Fibroblast of skin of right quadriceps (primary cell): ENCODE measurements at places on chromosomes 5 and 9.

- peak; percentile 49 for DNase-seq
Observed at GRCh38 chr5:52987711-52988331, 1.3 kb upstream of the ITGA2 start.

- peak; percentile 64 for DNase-seq
Observed at GRCh38 chr5:123753937-123754891, 242.2 kb downstream of the CSNK1G3 start.

DNA sequence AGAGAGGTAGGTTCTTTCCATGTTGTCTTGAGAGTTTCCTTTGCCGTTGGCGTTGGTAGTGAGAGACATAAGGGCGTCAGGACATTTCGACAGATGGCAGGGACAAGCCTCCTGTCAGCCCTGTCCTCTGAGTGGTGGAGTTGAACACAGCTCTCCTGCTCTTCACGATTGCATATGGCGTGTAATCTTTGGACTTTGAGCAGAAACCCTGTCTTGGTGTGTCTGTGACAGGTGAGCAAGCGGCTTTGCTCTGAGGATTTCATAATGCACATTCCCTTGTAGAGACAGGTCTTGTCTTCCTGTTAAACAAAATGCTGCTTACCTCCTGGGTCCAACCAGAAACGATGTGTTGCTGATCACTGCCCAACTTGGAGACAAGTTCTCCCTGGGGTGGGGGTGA lies 146.5 kb downstream of the NXNL2 start:
- DNase-seq: no peak

DNA sequence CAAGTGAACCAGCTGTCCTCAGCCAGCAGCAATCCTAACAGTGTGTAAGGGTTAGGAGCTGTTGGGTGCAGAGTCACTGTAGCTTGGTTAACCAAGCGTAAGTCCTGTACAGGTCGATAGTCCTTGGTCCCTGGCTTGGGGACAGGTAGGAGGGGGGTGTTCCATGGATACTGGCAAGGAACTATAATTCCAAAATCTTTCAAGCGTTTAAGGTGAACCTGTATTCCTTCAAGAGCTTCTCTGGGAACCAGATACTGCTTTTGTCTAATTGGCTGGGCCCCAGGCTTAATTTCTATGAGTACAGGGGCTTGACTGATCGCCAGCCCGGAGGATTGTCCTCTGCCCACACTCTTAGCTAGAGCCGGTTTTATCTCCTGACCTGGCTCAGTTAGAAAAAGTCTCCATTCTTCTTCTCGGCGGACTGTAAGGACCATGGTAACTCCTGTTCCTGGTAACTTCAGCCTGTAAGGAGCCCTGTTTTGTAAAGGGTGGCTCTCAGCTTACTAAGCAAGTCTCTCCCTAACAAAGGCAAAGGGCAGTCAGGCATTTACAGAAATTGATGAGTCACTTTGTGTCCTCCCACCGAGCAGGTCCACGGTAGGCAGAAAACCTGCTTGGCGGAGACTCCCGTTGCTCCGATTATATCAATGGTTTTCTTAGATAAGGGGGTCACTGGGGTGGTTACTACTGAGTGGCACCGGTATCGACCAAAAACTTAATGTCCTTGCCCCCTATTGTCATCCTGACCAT lies 6.0 kb upstream of the ZNF354C start:
- no peak for DNase-seq

DNA sequence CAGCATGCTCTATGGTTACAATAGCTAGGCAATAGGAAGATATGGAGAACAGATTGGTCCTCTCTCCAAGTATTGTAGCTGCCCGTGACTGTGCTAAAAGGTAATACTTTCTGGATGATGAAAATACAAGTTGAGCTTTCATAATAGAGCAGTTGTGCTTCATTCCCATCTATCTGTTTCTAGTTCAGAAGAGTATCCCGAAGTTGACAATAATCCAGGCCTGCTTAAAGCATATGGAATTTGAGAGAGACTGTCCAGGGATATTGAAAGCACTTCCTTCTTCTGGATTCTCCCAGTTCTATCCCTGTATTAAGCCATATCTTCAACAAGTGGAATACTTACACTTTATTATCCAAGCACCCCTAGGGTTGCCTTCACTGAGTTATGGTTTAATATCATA lies 350.4 kb downstream of the EFNA5 start:
- no peak for DNase-seq

GRCh38 chr9:37582548-37583157 lies 6.5 kb upstream of the FBXO10 start:
- DNase-seq: peak; percentile 48

DNA sequence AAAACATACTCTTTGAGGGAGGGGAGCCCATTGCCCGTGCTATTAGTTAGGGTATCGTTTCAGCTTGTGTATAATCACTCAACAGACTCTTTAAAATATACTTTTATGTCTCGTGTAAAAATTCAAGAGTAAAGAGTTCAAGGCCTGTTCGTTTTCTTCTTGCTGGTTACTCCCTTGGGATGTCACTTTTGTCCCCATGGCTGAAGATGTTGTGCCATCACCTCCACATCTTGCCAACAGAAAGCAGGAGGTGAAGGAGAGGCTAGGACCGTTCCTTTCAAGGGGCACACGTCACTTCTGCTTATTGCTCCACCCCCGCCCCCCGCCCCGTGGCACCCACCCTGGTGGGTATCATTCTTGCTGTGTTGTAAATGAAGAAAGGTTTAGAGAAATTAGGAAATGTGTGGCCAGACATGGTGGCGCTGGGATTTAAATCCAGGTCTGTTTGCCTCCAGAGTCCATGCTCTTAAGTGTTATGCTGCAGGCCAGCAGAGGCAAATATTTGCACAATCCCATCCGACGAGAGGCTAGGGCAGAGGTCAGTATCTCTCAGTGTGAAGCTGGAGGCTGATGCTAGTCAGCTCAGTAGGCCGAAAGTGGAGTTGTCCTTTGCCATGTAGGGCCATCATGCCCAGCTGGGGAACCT lies 3.0 kb downstream of the MLANA start:
- no peak for DNase-seq

GRCh38 chr9:133204993-133205336 lies 4.1 kb downstream of the OBP2B start:
- no peak for DNase-seq

DNA sequence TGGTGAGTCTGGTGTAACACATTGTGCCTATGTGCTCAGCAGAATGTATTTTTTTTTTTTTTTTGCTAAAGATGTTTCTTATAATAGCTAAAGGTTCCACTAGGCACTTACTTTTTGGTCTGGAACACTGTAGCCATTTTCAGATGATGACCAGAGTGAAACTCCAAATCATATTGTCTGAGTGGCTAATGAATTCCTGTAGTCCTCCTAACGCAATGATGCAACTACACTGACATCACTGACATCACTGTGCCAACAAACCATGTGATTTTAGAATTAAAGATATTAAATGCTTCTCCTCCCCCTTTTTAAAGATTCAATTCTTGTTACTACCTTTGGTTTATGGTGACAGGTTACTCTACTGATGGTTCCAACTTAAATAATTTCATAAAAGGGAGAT lies 28.8 kb downstream of the JAKMIP2 start:
- DNase-seq: peak; percentile 2

DNA sequence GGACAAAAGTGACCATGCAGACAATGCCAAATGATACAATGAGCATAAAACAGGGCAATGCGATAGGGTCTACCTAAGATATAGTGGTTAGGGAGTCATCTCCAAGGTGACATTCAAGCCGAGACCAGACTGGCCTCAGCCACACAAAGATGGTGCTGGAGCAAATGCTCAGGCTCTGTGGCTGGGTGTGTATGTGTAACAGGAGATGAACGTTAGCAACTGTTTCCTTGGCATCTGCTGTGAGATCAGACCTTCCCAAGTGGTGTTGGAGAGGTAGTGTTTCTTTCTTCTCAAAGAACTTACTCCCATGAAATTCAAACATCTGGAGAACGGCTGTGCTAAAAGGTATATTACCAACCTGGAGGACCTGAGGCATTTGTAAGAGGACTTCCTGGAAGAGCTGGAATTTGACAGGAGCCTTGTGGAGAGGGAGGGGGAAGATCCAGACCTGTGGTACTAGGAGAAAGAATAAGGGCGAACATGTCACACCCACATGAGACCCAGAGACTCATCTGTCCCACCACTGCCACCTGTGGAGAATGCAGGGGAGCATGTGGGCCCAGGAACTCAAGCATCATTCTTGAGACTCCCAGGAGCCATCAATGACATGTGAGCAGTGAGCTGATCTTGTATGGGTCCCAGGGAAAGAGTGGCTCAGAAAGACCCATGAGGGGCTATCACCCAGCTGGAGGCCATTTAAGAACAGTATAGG lies 21.4 kb upstream of the ANXA6 start:
- no peak for DNase-seq

DNA sequence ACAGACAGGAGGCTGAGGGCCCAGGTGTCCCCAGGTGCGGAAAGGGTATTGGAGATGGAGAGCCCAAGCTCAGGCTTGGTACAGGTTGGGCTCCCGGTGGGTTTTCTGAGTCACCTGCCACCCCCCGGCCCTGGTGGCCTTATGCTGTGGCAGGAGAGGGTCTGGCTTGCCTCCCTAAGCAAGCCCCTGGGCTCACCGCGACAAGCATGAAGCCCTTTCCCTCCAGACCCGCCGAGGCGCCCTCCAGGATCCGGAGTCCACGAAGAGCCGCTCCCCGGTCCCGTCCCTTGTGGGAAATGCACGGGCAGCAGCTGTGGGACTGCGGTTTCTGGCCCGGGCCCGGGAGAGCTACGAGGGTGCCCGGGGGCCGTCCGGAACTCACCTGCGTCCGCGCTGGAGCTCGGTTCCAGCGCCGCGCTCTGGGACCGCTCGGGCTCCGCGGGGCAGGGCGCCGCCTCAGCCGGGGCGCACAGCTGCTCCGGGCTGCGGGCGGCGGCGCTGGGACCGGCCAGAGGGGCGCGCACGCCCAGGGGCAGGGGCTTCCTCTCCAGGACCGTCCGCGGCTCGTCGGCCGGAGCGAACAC lies 757 bp downstream of the SAPCD2 start:
- no peak for DNase-seq

GRCh38 chr5:75656311-75657003 lies 45.2 kb downstream of the ANKDD1B start:
- peak; percentile 28 for DNase-seq

- DNase-seq: no peak
Observed at GRCh38 chr5:43533646-43534045, 18.7 kb upstream of the C5orf34 start.

DNA sequence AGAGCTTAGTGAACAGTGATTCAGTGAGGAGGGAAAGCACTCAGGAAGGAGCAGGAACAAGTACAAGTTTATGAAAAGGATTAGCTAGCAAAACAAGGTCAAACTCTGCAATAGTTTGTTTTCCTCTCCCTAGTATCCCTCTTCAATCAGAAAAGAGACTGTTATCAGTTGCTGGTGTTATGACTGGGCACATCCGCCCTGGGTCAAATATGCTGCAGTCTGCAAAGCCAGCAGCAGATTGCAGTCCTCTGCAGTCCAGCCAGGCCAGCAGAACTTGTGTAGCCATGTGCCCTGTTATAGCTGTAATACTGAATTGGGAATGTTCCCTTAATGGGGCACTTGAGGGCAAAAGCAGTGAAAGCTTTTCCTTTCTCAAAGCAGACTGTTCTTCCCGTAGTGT lies 12.0 kb downstream of the PCDHAC2 start:
- DNase-seq: no peak

- no peak for DNase-seq
Observed at GRCh38 chr5:82470185-82470994, 192.2 kb upstream of the RPS23 start.

DNA sequence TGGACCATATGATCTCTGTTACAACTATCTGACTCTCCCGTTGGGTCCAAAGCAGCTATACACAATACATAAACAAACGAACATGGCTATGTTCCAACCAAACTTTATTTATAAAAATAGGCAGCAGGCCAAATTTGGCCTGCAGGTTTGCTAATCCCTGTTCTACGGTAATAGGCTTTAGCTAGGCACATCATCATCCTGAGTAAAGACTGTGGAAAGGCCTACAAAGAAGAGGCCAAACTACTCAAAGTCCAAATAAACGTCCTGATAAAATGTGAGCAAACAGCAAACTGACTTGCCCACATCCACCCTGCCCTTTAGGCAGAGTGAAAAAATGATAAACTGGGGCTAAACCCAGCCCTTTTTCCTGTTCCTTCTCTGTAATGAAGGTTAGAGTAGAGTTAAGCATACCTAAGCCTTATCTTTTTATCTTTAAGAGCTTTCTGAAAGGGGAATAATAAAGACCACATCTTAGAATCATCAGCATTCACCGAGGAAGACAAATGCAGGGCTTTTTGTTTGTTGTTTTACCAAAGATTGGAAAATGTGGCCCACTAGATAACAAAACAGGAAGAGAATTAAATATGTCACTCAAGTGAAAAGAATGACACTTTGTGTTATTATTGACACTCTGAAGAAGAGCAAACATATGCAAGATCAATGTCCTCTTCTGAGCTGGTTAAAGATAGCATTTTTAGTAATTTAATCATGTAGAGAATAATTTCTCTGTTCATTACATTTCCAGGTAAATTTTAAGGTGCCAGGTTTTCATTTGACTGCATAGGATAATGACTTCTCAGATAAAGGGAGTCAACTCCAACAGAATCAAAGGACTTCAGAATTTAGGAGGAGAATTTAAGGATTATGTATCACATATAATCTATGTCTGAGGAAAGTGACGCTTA lies 160.0 kb upstream of the GNA14 start:
- DNase-seq: no peak

DNA sequence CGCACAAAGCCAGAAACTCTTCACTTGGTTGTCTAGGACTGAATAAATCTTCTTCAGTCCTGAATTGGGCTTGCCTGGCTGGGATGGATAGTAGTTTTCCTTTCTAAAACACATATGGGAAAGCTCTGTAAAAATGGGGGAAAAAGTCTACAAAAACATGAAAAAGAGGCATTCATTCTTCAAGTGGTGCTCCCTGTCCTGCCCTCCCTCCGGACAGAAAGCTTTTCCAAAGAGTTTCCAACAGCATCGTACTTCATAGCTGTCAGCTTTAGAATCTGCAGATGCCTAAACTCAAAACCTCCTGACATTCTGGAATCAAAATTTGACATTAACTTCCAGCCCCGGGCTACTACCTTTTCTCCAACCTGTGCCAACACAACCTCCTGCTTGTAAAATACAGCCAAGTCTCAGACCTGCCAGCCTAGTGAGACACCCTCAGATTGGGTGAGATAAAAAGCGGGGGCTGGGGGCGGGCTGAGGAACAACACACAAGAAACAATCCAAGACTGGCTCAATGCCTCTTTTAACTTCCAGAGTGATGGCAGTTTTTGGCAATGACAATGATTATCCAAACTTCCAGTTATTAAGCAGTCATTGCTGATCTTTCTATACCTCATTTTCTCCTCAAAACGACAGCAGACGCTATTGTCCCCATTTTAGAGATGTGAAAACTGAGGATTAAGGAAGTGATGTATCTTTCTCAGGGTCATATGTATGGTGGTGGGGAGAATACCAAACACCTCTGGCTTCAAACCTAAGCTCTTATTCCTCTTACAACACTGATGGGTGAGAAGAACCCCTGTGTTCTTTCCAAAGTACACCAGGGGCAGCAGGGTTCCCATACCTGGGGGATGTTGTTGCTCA lies 1.3 kb downstream of the TNC start:
- DNase-seq: no peak

GRCh38 chr5:56108246-56108645 lies 113.5 kb upstream of the IL6ST start:
- no peak for DNase-seq
